ENCODE measurements at places on chromosomes 5 and 9.

GRCh38 chr9:125433461-125434011 is 171.9 kb downstream of the GAPVD1 start:
- DNase-seq, result no peak

GRCh38 chr9:101477736-101478135 is 42.2 kb upstream of the ALDOB start:
- peak; percentile 20 for DNase-seq

- no peak for DNase-seq
These were observed 1.6 kb downstream of the ORM1 start for GRCh38 chr9:114324492-114324891.

DNA sequence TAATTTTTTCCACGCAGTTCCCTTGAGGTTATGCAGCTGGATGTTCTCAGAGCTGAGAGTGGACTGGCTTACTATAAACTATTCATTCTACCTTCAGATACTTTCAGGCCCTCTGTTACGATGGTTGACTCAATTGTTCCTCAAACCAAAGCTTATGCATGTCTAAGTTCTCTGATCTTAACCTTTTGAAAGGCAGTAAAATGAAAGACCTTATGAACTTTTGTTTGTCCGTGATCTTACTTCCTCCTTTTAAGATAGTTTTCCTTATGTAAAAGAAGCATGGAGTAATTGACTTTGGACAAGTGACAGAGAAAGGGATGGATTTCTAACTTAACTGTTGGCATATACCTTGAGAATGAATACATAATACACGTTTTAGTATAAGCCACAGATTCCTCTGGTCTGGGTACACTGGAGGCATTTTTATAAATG is 575.7 kb downstream of the PDE4D start:
- DNase-seq, result no peak

- no peak for DNase-seq
These were observed 68.8 kb upstream of the PPP2R2B start for GRCh38 chr5:146947181-146947941.
